ENCODE measurements at places on chromosomes 5 and 9.
A peak's percentile ranks its signal among the peaks of the same experiment; 100 is the strongest.

- no peak for DNase-seq
These were observed 101.6 kb upstream of the SPRY4 start for GRCh38 chr5:142426129-142427014.

- DNase-seq, result no peak
These were observed 126.8 kb downstream of the MTRR start for GRCh38 chr5:7995688-7996294.

DNA sequence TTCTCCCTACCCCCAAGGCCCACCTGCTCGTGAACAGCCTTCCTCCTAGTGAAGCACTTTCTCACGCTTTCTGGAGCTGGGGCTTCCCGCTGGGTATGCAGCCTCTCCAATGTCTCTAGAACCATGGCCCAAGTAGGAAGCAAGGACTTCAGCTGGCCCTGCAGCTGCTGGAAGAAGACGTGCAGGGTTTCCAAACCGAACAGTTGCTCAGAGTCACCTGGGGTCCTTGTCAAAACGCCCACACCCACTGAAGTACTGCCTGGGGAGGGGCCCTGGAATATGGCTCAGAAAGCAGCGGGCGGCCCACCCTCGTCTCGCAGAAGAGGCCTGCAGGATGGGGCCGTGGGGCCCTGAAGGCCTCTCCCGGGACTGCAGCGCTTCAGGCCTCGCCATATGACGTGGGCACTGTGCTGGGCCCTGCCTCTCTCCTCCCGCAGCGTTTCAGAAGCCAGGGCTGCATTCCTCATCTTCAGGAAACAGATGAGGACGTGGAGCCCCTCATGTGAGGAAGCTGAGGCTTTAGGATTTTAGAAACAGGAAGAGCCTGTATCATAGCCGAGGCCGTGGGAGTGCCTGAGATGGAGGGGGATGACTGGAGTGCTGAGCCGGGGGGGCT, 116.0 kb upstream of the LMX1B start:
- no peak for DNase-seq

DNA sequence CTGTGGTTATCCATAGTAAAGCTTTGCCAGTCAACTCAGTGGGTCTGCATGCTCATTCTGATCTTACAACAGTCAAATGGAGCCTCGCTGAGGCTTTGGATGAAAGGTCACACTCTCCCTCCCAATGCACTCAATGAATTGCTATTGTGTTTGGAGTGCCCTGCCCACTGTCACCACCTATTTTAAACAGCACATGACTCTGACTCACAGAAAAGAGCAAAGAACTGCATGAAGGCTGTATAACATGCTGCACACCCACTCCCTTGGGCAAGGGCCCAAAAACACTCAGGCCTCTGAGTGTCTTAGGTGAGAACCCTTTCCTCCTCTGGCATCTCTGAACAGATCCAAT, 118.7 kb upstream of the CCDC112 start:
- DNase-seq, result no peak

- DNase-seq, result no peak
These were observed 18.0 kb downstream of the TLR4 start for GRCh38 chr9:117722108-117722761.

DNA sequence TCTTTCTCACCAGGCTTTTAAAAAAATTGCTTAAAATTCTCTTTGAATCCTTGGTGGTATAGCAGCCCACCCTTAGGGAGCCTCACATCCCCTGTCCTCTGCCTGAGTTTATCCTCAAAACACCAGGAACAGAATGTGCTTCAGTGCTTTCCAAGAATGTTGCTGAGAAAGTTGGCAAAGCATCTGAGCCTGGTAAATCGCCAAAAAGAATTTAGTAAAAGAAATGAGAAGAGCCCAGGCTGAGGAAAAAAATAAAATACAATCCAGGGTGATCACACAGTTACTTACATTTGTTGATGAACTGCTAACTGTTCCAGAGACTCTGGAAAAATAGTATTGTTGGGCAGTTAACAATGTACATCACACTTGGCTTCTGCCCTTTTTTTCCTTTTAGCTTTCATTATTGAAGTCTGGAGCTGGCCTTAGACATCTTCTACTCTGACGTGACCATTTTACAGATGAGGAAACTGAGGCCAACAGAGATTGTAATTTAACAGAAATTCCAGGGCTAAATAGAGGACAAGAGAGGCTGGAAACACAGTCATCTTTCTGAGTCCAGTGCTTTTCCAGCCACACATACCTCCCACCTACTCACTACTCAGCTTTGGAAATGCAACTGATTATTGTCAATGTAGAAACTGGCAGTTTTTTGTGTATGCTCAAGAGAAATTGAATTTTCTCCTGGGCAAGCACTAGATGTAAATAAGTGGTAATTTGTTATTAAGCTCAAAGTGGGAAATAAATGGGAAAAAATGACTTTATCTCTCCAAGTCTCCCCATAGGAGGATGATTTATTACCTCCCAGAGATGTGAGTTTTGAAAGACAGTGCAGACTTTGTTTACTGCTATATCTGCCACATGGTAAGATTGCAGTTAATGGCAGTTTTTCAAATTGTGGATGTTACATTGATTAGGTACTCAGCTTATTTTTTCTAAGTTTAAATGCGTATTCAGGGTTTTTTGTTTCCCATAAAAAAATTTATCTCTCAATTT, 86.7 kb upstream of the ALDH1A1 start:
- DNase-seq, result no peak

DNA sequence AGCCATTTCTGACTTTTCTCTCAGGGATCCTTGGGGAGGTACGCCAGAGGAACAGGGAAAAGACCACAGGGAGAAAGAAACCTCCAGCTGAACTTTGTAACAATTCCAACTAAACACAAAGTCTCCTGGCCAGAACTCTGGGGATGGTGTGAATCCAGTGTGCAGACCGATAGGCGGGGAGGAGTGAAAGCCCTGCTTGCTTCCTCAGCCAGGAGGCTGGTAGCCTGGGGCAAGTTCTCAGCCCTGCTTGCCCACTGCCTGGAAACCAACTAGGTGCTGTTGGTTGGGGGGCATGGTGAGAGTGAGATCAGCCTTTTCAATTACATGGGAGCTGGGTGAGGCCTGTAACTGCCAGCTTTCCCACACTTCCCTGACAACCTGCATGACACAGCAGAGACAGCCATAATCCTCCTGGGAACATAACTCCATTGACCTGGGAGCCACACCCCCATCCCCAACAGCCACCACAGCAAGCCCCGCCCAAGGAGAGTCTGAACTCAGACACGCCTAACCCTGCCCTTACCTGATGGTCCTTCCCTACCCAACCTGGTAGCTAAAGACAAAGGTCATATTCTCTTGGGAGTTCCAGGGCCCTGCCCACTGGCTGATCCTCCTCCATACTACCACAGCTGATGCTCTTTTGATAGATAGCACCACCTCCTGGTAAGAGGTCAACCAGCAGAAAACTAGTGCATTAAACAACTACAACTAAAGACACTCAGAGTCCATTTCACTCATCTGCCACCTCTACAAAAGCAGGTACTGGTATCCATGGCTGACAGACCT, 100.1 kb upstream of the TNFAIP8 start:
- DNase-seq, result no peak

GRCh38 chr5:126446498-126447224, 23.5 kb downstream of the GRAMD2B start:
- DNase-seq, result no peak

GRCh38 chr9:31736581-31737179, 647.8 kb upstream of the ACO1 start:
- no peak for DNase-seq

DNA sequence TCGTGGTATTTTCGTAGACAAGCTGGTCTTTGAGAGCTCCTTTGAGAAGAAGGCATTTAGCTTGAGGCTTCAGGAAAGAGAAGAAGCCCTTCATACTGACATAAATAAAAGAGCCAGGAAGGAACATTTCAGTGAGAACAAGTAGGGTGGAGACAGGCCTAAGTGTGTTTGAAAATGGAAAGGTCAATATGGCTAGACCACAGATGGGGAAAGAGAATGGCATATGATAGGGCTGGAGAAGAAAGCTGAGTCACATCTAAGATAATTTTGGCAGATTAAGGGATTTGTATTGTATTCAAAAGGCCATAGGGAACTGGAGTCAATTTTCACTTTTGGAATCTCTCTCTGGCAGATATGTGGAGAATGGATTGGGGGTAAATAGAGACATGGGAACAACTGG, 374.9 kb downstream of the TMEM38B start:
- no peak for DNase-seq

DNA sequence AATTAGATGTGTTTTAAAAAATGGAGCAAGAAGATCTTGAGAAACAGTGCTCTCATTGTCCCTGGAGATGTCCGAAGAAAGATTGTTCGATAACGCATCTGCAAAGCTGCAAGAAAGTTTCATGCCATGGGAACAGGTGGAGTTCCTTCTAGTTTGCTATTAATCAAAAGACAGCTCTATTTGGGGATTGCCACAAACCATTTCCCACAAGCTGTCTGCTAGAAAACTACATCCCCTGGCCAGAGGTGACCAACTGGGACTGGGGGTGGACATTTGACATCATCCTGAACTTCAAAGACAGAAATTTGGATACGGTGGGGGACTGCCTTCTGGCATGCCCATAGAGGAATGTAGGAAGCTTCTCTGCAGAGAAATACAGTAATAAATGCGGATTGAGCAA, 50.8 kb upstream of the OSMR start:
- no peak for DNase-seq

DNA sequence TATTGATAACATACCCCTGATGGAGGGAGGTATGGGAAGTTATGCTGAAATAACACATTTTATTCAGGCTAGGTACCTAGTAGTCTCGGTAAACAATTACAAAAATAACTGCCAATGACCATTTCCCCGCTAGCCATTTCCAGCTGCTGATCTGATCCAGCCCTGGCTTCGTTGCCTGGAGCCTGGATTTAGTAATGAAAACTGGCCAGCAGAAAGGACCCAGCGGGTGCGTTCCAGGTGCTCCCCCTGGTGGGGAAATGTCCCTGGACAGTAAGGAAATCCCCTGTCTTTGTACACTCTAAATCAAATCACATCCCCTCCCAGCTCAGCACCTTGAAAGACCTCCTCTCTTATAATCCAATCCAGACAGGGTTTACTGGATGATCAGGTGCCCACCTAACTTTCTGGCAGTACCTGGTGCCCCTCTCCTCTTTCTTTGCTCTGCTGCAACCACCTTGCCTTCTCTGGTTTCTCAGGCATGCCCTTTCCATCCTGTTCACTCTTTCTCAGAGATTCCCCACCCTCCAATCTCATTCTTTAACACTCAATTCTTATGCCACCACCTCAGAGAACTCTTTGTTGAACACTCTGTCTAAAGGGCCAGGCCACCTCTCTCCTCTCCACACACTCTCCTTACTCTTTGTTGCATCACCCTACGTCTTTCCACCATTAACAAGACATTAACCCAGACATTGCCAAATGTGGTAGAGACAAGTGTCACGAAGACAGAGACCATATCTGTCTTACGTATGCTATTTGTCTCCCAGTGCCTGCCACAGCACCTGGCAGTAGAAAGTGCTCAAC, 50.1 kb upstream of the SMAD5 start:
- DNase-seq, result peak; percentile 22

DNA sequence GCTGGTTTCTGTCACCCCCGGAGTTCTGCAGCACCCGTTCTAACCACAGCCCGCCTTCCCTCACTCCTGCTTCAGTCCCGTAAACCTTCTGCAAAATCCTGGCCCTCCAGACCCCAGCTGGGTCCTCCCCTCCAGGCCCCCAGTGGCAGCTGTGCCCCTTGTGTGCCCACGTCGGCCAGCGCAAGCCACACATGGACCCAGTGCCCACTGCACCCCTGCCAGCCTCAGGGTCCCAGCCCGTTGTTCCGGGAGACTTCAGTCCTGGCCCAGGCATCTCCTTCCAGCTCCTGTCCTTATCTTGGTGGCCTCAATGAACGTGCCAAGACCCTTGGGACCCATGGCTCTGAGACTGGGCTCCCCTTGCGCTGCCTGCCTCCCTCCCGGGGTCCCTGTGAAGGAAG, 43.2 kb downstream of the EXD3 start:
- no peak for DNase-seq

GRCh38 chr5:171067540-171068130, 205.8 kb downstream of the RANBP17 start:
- no peak for DNase-seq

GRCh38 chr5:136768457-136768856, 403.1 kb upstream of the TRPC7 start:
- DNase-seq, result no peak

- DNase-seq, result no peak
These were observed 429.8 kb downstream of the SPATA31D1 start for GRCh38 chr9:82418334-82418733.

DNA sequence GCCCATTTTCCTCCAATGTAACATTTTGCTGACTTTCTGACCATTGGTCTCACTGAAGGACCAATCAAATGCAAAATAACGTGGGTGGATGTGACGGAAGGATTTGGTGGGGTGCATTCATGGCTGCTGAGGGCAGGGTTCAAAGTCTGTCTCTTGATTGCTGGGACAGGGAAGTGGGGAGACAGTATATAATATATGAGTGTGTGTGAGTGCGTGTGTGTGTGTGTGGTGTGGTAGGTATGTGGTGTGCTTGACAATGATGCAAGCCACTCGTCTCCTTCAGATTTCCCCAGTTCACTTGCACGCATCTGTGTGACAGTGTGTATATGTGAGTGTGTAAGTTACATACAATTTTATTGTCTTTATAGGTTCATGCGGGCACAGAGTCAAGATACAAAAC, 477.3 kb downstream of the DIRAS2 start:
- no peak for DNase-seq

GRCh38 chr5:131194725-131195124, 24.0 kb downstream of the LYRM7 start:
- DNase-seq, result no peak

- no peak for DNase-seq
These were observed 511.6 kb upstream of the ZNF608 start for GRCh38 chr5:125257997-125258396.

- DNase-seq, result no peak
These were observed 86.1 kb downstream of the EDIL3 start for GRCh38 chr5:84298628-84299027.

DNA sequence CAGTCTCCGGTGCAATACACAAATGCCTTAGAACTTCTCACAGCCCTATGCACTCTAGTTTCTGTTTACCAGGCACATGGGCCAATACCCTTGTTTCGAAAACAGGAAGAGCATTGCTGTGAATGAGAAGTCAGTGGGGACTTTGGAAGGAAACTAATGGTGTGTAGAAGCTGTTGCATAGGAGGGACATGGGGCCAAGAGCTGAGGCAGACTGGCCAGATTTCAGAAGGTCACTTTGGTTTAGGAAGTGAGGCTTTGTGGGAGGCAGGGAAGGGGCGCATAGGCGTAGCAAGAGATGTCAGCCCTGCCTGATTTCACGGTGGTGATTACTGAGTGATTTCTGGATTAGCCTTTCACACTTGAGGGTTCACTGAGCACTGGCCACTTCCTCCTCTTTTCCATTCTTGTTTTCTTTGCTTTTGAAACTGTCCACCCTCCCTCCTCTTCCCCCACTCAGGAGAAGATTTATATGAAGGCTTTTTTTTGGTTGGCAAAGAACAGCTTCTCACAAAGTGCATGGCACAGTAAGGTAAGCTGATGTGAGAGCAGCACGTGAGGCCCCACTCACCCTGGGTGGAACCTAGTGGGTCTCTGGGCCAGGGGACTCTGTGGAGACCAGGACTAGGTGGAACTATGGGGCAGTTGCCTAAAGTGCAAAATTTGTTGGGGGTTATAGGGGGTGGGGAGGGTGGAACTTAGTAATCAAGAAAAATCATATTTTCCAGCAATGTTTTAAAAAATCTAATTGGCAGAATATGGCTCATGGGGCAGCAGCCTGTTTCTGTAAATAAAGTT, 6.1 kb upstream of the TMEM252 start:
- no peak for DNase-seq

Data from stimulated activated CD8-positive, alpha-beta memory T cell treated with anti-CD3 and anti-CD28 coated beads, Interleukin-15, amount 100 ng/mL, for 48 hours (primary cell).